ENCODE measurements at places on chromosomes 13 and 19. TPM values are rescaled to one million over a fixed set of nuclear protein-coding genes. Genes with fewer than 3 reads are reported as not detected.

The VSTM1 gene
- total RNA-seq: not detected

The CDC42EP5 gene
- total RNA-seq: 3.0 TPM

The ZFR2 gene
- not detected for total RNA-seq

The ZNF112 gene
- 5.4 TPM for total RNA-seq

The WDR88 gene
- total RNA-seq: not detected

The ERICH6B gene
- total RNA-seq: not detected

The SIGLEC5 gene
- not detected for total RNA-seq

The CNN1 gene
- not detected for total RNA-seq

The EFNA2 gene
- not detected for total RNA-seq

The UBE2M gene
- 149 TPM for total RNA-seq
